ENCODE measurements at places on chromosomes 3 and 15.

DNA sequence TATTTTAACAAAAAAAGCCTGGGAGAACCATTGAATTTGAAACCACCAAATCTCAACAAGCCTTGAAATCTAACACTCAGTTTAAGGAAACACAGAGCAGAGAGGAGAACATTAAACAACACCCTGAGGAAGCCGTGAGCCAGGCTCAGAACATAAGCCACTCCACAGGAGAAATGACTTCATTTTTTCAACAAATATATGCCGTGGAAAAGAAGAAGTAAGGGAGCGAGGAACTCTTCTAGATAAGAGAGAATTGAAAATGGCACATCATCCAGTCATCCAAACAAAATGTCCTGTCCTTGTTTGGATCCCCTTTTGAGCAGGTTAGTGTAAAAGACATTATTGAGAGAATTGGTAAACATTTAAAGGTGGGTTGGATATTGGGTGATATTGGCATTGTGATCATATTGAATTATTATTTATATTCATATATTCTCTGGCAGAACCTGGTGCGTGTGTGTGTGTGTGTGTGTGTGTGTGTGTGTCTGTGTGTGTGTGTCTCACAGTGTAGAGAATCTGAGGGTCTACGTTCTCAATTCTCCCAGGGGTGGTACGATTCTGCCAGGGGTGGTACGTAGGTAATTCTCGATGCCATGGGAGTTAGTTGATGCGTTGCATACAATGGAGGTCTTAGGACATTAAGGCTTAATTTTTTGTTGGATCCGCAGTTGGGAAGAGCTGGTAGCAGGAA, 94.4 kb downstream of the ST6GAL1 start:
- no peak for DNase-seq

GRCh38 chr3:157257101-157257500, 97.2 kb upstream of the CCNL1 start:
- no peak for DNase-seq

DNA sequence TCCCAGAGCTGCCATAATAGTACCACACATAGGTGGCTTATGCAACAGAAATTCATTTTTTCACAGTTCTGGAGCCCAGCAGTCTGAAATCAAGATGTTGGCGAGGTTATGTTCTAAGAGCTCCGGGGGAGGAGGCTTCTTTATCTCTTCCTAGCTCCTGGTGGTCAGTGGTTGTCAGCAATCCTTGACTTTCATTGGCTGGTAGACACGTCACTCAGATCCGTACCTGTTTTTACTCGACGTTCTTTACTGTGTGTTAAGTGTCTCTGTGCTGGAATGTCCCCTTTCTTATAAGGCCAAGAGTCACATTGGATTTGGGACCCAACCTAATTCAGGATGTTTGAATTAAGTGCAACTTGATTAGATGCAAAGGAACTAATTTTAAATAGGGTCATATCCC, 218.5 kb upstream of the CNTN3 start:
- DNase-seq, result no peak

GRCh38 chr3:25527801-25528200, 99.7 kb downstream of the RARB start:
- no peak for DNase-seq

DNA sequence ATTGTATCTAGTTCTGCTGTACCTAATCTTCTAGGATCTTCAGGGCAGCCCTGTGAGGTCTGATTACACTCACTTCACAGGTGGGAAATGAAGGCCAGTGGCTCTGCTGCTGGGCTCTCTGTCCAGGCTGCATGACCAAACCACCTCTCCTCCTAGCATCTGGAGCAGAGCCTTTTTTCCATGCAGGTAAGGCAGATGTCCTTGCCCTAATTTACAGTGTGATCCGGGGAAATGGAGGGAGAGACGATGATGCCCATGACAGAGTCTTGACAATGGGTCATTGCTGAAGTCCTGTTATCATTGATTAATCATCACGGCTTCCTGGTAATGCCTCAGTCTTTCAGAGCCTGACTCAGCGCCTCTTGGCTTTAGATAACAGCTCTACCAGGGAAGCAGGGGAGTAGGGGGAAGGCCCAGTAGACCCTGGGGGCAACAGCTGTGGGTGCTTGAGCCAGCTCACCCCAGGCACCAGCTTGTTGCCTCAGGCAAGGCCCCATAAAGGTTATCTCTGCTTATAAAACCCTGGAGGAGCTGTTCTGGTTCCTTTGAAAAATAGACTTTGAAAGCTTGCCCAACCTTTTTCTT, 153.4 kb downstream of the GABRG3 start:
- DNase-seq, result no peak

- DNase-seq, result peak; percentile 64
Measured at GRCh38 chr3:105366326-105367062, at the start of gene ALCAM. Gene ALCAM (plus strand): TSS chr3:105366909.

- DNase-seq, result no peak
Measured at GRCh38 chr3:29284497-29284896, 3.6 kb downstream of the RBMS3 start.

GRCh38 chr3:153528473-153528872, 366.4 kb downstream of the RAP2B start:
- DNase-seq, result no peak

GRCh38 chr3:135907422-135908165, 57.9 kb upstream of the PPP2R3A start:
- no peak for DNase-seq

GRCh38 chr3:10269443-10269842, 21.2 kb downstream of the TATDN2 start:
- DNase-seq, result no peak

GRCh38 chr3:44963571-44964325, 12.2 kb downstream of the ZDHHC3 start:
- no peak for DNase-seq

DNA sequence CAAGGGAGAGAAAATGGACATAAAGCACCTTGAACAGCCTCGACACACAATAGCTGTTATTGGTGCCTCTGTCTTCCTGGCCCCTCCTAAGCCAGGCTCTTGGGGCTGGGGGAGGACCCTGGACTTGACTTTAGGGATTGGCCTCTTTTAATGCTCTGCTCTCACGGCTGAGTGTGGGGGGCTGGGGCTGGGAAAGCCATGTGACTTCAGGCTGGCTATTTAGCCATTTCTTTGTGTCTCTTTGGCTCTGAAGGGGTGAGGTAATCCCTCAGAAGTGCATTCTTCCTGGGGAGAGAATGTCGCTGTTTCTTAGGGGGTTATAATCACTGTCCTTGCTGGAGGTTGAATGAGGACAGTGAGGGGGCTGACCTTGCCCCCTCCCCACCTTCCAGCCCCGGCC, 26.2 kb downstream of the MAGEF1 start:
- no peak for DNase-seq

DNA sequence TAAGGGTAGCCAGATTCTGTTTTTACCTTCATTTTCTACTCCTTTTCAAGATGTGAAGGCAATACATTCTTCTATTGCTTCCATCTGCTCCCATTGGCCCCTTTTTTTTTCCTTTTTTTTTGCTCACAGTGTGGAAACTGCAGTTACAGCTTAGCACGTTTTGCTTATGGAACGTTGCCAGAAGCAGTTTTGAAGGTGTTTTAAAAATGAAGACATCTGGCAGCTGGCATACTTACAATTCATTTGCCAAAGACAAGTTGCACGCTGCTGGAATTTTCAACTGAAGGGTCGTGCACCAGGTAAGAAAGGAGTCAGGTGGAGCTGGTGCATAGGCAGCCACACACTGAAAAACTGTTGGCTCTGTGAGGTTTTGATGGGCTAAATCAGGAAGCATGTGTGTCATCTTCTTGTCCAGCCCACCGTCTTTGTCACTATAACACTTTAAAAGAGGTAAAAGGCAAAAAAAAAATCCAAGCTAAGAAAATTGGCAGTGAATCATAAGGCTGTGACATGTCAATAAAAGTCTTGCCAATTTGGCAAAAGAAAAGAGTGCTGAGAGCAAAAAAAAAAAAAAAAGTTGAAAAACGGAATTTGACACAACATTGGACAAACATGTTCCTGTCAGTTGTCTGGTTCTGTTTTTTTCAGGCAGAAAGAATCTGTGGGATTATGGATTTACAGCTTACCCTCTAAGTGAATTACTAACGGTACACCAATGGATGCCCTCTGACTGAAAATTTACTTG, 225.4 kb upstream of the SOX2 start:
- DNase-seq, result no peak

- no peak for DNase-seq
Measured at GRCh38 chr15:35979608-35980007, 433.6 kb upstream of the DPH6 start.

- DNase-seq, result no peak
Measured at GRCh38 chr3:123672429-123673146, 87.7 kb upstream of the HACD2 start.

- DNase-seq, result no peak
Measured at GRCh38 chr3:56822501-56822900, 20.8 kb upstream of the ARHGEF3 start.

- no peak for DNase-seq
Measured at GRCh38 chr15:40372981-40373380, 9.5 kb upstream of the KNSTRN start.

DNA sequence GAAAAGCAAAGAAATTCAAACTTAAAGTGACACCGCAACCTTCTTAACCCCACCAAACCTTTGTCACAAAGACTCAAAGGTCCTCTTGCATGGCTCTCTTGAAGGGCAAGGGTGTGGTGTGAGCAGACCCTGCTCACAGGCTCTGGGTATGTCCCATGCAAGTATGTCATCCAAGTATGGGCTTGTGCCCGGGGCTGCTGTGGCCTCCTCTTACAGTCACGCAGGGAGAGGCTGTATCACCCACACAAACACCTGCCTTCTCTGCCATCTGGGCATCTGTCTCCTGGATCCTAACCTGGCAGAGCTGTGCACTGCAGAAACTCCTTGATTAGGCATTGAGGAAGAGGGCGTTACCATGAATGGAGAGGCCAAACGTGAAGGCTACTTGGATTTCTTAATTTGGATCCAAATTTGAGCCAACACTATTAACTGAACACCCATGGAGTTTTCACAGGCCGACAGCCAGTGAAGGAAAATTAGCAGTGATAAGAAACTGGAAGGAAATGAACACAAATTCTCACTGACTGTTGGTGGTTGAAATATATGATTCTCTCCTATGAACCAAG, 146.6 kb downstream of the DUT start:
- DNase-seq, result no peak

GRCh38 chr3:49362561-49362960, 4.4 kb upstream of the GPX1 start:
- no peak for DNase-seq

DNA sequence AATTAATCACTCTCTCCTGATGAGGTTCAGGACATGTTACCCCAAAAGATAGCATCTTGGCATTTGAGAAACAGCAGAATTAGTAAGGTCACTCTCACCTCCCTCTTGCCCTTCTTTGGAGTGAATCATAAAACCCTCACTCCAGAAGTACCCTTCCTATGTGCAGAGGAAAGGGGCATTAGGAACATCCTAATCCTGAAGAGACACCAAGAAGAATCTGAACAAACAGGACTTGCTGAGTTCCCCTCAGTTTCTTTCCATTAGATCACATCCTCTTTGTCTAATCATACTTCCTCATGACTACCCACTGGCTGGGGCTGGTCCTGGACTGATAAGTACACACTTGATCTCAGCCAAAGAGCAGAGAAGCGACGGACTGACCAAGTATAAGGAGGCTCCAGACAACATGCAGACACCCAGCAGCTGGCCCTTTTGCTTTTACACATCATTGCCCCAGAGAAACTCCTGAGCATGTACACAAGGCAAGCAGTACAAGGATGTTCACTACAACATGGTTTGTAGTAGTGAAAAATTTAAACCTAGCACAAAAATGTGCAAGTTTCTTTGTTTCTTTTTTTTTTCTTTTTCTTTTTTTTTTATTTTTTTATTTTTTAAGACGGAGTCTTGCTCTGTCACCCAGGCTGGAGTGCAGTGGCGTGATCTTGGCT, 15.0 kb upstream of the TM6SF1 start:
- DNase-seq, result no peak

DNA sequence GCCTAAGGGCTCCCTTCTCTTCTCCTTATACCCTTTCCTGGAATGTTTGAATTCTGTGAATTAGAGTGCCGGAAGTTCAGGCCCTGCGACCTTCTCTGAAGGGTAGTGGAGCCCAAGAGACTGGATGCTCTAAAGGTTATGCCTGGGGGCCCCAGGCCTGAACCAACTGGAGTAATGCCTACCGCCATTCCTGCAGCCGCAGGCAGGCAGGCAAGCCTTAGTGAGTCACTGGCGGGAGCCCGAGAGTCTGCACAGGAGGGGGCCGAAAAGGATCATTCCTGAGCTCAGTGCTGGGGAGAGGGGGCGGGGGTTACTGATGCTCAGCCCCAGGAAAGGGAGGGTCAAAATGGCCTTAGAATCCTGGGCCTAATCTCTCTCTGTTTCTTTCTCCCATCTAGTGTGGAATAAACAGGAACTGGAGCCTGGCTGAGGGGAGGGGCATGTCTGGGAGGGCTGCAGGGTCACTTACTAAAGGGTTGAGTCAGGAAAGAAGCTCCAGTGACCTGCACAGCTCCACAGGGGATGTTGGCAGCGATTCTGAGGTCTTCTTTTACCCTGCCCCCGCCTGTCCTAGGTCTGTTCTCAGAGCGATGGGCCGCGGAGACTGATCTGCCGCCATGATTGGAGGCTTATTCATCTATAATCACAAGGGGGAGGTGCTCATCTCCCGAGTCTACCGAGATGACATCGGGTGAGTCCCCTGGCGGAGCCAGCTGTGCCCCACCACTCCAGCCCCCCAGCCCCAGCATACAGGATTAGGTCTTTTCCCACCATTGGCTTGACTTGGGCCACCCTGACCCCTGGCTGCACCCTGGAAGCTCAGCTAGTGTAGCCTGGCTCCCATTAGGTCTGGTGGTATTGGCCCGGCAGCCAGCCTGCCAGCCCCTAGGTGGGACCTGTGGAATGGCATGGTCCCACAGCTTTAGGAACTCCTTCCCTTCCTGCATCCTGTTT, 2.0 kb downstream of the AP2M1 start:
- no peak for DNase-seq

- no peak for DNase-seq
Measured at GRCh38 chr3:141738891-141739363, 829 bp downstream of the RNF7 start.

- no peak for DNase-seq
Measured at GRCh38 chr3:134799393-134799792, 4.3 kb downstream of the EPHB1 start.

DNA sequence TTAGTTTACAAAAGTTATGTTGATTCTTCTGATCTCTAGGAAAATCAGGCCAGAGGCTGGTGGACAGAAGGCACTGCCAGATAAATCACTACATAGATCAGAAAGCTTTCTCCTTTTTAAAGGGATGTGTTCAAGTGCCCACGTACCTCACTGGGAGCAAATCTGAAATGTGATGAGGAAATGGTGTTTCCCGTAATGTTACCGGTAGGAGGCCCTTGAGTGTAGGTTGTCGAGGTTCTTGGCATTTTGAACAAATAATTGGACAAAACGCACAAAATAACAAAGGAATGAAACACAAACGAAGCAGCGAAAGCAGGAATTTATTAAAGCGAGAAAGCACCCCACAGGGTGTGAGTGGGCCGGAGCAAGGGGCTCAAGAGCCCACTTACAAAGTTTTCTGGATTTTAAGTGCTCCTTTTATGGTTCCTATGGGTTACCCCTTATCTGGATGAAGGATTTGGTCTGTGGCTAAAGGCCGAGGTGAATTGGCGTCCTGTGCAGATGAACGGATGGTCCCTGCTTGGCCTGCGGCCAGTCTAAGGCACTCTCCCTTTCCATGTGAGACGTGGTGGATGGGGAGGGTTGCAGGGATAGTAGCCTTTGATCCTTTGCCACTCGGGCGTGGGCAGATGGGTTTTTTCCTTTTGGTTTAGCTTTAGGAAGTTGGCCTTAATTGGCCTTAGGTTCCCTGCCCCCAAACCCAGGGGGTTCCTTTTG, 1.0 kb downstream of the SNX1 start:
- DNase-seq, result no peak
